ENCODE measurements at places on chromosomes 2 and 18. TPM values are rescaled to one million over a fixed set of nuclear protein-coding genes. Genes with fewer than 3 reads are reported as not detected.

CCDC74B gene
- 6.4 TPM for total RNA-seq

PRKAG3 gene
- total RNA-seq: not detected

OR6B2 gene
- not detected for total RNA-seq

MSTN gene
- total RNA-seq: not detected

SERPINB13 gene
- not detected for total RNA-seq
